Left forelimb (tissue), 1 donor: ENCODE measurements at places on chromosomes 13 and 19.

DNA sequence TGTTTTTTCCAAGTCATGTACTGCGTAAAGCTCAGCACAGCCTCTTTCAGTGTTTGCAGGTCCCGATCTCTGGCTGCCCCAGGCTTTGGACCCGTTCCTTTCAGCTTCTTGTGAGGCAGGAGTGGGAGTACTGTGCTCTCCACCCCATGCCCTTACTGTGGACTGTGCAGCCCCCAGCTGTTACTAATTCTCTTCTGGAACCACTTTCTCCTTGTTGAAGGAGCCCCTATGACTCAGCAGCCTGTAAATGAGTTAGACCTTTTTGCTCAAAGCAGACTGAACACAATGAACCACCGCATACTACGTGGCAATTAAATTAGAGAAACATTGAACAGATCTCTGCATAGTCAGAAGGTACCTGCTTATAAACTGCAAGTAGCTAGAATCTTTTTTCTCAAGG lies 39.0 kb downstream of the SERTM1 start:
- no peak for DNase-seq

- DNase-seq = no peak
Observed at GRCh38 chr13:64639206-64639605, 2590.9 kb downstream of the PCDH9 start.

GRCh38 chr19:51121257-51121656 lies 3.4 kb upstream of the SIGLEC9 start:
- no peak for DNase-seq

GRCh38 chr13:65943708-65944107 lies 1286.4 kb downstream of the PCDH9 start:
- DNase-seq = no peak

- no peak for DNase-seq
Observed at GRCh38 chr13:34747507-34747906, 194.6 kb upstream of the NBEA start.

- DNase-seq = no peak
Observed at GRCh38 chr13:19737844-19738557, 44.7 kb downstream of the PSPC1 start.

DNA sequence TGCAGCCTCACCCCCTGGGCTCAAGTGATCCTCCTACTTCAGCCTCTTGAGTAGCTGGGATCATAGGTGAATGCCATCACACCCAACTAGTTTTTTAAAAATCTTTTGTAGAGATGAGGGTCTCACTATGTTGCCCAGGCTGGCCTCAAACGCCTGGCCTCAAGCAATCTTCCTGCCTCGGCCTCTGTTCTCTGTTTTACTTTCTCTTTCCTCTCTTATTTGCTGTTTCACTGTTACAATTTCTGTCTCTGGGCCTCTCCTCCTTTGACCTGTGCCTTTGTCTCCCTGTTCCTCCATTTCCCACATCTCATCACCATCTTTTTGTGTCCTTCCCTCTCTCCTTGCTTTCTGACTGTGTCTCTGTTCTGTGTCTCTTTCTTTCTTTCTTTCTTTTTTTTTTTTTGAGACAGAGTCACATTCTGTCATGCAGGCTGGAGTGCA lies 9.3 kb downstream of the SHKBP1 start:
- DNase-seq = no peak

GRCh38 chr19:3480383-3481091 lies at the start of gene SMIM24:
Gene SMIM24, minus strand, starts transcription at chr19:3480525. Its CDS starts 62 bp downstream, at chr19:3480463.
- no peak for DNase-seq

GRCh38 chr19:16928916-16929315 lies 40.1 kb downstream of the F2RL3 start:
- DNase-seq = no peak

GRCh38 chr19:49999371-50000010 lies 25.7 kb downstream of the VRK3 start:
- DNase-seq = no peak

DNA sequence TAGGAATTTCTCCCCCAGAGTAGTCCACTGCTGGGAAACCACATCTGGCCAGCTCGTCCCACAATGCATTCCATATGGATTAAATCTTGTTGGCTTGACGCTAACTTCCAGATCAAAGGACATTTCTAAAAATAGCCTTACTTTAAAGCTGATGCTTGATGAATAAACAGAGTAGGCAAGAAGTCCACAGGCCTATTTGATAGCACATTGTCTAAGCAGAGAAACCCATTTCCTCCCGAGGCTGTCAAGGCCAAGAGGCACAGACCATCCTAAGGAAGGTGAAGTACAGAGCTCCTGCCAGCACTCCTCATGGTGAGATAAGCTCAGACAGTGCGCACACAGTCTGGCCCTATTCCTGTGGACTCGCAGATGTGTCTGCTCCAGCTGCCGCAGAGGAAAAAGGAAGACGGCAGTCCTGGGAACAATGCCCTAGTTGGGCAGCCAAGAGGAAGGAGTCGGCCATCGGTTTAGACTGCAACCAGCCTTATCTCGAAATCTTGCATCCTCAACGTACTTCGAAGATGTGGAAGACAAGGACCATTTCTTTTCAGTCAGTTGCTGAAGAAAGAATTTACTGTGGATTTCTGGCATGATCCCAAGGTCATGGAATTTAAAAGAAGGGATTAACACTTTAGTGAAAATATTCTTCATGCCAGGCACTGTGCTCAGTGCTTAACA lies 156.8 kb downstream of the RGCC start:
- no peak for DNase-seq

- no peak for DNase-seq
Observed at GRCh38 chr13:29384871-29385270, 210.6 kb downstream of the SLC7A1 start.

- no peak for DNase-seq
Observed at GRCh38 chr19:5547881-5548280, 19.9 kb downstream of the TINCR start.

DNA sequence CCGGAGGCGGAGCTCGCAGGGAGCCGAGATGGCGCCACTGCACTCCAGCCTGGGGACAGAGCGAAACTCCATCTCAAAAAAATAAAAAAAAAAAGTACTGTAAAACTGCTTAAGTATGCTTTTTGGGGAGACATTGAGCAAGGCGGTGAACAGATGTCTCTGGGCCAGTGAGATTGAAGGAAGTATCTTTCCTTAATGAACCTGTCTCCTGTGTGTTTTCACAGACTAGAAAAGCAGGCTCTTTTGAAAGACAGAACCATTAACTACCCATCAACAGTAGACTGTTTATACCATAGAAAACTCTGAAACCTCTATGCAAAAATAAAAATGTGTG lies 1.5 kb upstream of the ECH1 start:
- no peak for DNase-seq

DNA sequence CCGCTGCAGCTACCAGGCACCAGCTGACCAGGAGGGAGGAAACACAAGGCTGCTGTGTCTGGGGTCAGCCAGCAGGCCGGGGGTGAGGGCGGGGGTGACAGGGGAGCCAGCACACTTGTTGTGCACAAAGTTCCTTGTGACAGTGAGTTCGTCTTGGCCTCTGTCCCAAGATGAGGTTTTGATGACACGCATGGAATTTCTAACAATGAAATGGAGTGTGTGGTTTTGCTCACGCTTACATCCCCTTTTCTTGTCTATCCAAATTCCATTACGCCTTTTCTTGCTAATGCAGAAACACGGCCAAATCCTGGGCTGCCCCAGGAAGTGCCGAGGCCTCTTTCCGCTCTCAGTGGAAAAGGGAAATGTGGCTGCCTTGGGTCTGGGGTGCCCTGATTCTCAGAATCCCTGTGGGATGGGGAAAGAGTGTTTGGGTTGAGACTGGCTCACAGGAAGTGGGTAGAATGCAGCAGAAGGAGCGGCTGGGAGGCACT lies 73.8 kb downstream of the GADD45B start:
- DNase-seq = no peak

- DNase-seq = no peak
Observed at GRCh38 chr13:60111691-60112090, 52.0 kb downstream of the DIAPH3 start.
